A673 (cell line): ENCODE measurements at places on chromosomes 7 and 10. TPM values are rescaled to one million over a fixed set of nuclear protein-coding genes. Genes with fewer than 3 reads are reported as not detected.

GRCh38 chr7:100367251-100367620 is 6.1 kb upstream of the PILRA start:
- H3K27ac ChIP-seq, result no peak overlapping the region
- no peak for DNase-seq
- peaks cover 14% of the 10 kb centered on the region for H3K36me3 ChIP-seq
- no peak overlapping the region for H3K4me3 ChIP-seq
- no peaks in the 10 kb centered on the region for H3K27me3 ChIP-seq
- no peaks in the 10 kb centered on the region for H3K4me1 ChIP-seq

- H3K27ac ChIP-seq, result peak overlapping the region; percentile 60
- peak; percentile 41 for DNase-seq
These were observed 16.1 kb downstream of the GPR146 start for GRCh38 chr7:1060315-1061072.

GRCh38 chr10:104268405-104268712 is 625 bp upstream of the GSTO2 start:
- peak overlapping the region; percentile 68 for H3K4me3 ChIP-seq
- no peak for DNase-seq
- H3K4me1 ChIP-seq, result peaks cover 11% of the 10 kb centered on the region

DNA sequence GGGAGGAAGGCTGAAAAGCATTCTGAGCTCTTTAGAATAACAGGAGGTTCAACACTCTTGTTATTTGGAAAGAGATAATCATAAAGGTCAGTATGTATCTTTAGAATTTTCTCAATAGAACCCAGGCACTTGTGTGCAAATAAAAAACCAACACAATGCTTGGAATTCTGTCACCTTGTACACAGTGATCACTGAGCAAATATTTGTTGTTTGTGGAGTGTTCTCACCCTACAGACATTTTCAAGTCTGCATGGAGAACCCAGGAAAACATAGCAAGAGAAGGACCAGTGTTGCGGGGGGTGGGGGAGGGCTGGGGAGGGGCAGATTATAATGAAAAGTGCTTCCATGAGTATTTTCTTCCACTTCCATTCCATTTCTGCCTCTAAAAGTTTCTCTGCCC is 87.4 kb downstream of the FAM107B start:
- H3K4me1 ChIP-seq, result peaks cover 6% of the 10 kb centered on the region
- no peak overlapping the region for H3K27ac ChIP-seq
- no peak for DNase-seq
- H3K4me3 ChIP-seq, result no peak overlapping the region
- H3K36me3 ChIP-seq, result no peaks in the 10 kb centered on the region
- no peaks in the 10 kb centered on the region for H3K27me3 ChIP-seq

DNA sequence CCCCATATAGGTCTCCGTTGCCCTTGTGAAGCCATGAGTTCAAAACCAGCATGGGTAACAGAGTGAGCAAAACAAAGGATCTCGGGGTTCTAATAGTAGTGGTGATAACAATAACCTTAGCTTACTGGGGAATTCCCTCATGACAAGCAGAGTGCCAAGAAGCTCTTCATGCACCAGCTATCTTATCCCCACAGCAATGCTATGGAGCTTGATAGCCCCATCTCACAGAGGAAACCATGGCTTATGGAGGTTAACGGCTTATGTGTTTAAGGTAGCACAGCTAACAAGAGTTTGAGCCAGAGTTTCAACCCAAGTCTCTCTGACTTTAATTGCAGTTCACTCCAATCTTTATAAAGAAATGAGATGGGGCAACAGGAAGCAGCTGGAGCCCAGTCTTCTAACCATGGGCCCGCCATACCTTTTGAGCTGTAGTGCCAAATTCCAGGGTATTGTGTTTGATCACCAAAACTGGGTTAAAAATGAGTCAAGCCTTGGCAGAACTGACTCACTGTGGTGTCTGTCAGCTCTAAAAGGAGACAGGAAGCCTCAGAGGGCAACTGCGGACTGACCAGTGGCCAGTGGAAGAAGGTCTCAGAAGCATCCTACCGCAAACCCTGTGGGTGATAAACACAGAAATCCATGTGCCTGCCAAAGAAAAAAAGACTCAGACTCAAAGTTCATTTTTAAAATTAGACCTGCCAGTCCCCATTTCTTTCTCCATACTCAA is 16.5 kb upstream of the PLAU start:
- H3K27me3 ChIP-seq, result no peaks in the 10 kb centered on the region
- no peak overlapping the region for H3K27ac ChIP-seq
- H3K4me3 ChIP-seq, result no peak overlapping the region
- H3K36me3 ChIP-seq, result no peaks in the 10 kb centered on the region
- no peak for DNase-seq

Gene ZNF117
- total RNA-seq, result 8.2 and 8.4 TPM in 2 replicates

- H3K4me1 ChIP-seq, result peaks cover 21% of the 10 kb centered on the region
- H3K27ac ChIP-seq, result peak overlapping the region; percentile 11
- no peak overlapping the region for H3K4me3 ChIP-seq
- no peak for DNase-seq
- peaks cover 49% of the 10 kb centered on the region for H3K36me3 ChIP-seq
These were observed 8.0 kb downstream of the SEPHS1 start for GRCh38 chr10:13340068-13340467.

Gene SPDYE1
- not detected in 2 replicates for total RNA-seq

DNA sequence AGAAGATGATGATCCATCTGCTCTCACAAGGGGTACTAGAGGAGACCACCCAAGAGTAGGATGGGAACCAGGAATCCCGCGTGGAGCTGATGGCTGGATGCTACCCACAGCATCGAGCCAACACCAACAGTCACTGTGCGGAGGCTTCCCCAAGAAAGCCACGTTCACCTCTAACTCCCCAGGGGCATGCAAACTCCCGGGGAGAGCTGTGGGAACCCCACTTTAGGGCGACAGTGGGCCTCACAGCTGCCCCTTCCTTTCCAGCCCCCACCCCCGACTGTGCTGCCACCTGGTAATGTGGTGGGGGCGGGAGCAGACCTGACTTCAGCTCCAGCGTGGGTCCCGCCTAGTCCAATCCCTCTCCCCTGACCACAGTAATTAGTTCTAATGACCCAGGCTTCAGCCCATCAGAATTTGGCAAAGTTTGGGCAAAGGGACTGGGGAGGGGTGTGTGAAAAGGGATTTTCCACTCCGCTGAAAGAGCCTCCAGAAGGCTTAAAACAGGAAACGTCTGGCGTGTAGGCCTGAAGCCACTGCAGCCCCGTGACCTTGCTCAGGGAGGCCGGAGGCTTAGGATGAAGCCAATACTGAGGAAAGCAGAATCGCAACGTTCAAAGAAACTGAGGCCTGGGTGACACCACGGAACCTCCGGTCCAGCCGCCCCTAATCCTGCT is 20.3 kb downstream of the ASB13 start:
- H3K36me3 ChIP-seq, result peaks cover 5% of the 10 kb centered on the region
- no peak for DNase-seq
- H3K4me3 ChIP-seq, result no peak overlapping the region

DNA sequence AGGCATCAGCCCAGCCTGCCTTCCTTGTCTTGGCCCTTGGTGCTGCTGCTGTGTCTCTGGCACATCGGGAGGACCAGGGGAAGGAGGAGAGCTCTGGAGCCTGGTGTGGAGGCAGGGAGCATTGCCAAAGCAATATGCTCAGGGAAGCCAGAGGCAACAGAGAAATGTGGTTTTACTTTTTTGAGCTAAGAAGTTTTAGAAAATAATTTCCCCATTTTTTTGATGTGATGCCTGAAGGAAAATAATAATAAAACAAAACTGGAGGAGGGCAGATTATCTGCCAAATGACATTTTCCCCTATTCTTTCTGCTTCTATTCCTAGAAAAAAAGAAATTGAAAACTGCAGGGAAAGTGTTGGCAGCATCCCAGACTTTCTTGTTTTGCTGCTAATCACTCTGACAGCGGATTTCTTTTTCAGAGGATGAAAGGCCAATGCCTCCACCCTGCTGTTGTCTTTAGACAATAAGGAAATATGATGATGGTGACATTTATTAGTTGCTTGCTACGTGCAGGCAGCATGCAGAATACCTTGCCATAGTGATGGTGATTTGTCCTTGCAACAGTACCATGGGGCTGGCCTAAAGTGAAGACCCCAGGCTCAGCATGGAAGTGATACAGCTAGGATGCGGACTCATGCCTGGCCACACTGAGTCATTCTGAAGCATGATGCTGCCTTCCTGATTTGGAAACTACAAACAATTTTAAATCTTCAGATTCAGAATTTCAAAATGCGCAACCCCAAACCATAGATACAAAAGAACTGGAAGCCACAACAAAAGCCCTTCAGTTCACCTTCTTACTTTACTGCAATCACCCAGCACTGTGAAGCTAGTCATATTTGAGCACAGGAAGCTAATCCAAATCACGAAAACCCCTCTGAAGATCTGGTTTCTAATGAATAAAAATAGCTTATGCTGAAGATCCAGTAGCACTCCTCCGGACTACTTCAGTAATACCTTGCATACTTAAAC is 260.2 kb upstream of the TMEM72 start:
- no peak overlapping the region for H3K27ac ChIP-seq
- H3K36me3 ChIP-seq, result no peaks in the 10 kb centered on the region
- DNase-seq, result no peak

GRCh38 chr7:131653418-131654248 is 97.2 kb upstream of the PODXL start:
- no peaks in the 10 kb centered on the region for H3K4me1 ChIP-seq
- DNase-seq, result no peak

DNA sequence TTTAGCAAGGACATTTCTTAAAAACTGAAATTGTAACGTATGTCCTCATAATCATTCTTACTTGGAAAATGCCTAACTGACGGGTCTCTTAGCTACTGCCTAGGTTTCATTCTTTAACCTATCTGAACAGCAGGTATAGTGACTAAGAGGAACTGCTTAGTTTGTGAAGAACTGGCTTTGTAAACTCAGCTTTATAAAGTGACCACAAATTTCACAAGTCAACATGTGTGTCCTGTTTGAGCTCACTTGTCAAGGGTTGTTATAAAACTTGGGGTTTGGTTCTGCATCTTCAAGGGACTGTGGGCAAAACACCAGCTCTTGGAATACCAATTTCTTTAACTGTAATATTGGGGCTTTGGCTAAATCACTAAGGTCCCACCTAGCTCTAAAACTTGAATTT is 32.2 kb downstream of the MRPS33 start:
- DNase-seq, result no peak
- H3K4me1 ChIP-seq, result no peaks in the 10 kb centered on the region
- H3K4me3 ChIP-seq, result no peak overlapping the region
- no peaks in the 10 kb centered on the region for H3K27me3 ChIP-seq
- H3K27ac ChIP-seq, result no peak overlapping the region
- H3K36me3 ChIP-seq, result no peaks in the 10 kb centered on the region

DNA sequence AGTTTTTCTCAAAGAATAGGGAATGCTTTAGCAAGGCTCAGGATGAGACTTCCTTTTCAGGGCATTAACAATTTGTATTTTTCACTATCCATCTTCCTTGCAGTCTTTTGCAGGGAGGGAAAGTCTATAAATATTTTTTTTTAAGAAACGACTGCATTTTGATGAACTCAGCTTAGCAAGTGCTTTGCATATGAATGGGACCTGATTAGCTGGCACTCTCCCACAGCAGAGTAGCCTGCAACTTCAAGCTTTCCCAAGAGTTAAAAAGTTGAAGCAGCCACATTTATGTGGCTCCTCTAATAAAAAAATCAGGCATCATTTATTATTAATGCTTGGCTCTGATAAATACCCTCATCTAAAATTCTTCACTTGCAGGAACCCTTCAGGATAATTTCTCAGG is 134.0 kb downstream of the GRID1 start:
- no peak overlapping the region for H3K4me3 ChIP-seq
- H3K27ac ChIP-seq, result no peak overlapping the region
- DNase-seq, result no peak
- no peaks in the 10 kb centered on the region for H3K36me3 ChIP-seq

Gene LHFPL3
- not detected in 2 replicates for total RNA-seq

Gene LLCFC1
- total RNA-seq, result not detected in 2 replicates

GRCh38 chr10:79056361-79056735 is 12.4 kb upstream of the ZMIZ1 start:
- no peak overlapping the region for H3K27ac ChIP-seq
- no peaks in the 10 kb centered on the region for H3K4me1 ChIP-seq
- H3K27me3 ChIP-seq, result no peaks in the 10 kb centered on the region

DNA sequence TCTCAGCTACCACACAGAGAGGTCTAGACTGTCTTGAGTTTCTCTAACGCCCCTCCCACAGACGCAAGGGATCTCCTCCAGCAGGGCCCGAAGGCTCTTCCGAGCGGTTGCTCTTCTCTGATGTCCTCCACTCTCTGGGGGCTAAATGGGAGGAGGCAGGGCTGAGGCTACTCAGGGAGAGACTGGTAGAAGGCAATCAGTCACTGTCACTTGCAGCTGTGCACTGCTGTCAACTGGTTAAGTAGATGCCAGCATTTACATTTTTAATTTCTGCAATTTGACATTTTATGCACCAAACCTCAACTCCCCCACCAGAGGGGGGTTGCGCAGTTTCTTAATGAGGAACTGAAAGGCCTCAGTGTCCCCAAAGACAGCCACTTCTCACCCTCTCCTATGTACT is 442.8 kb downstream of the PLXNA4 start:
- H3K4me1 ChIP-seq, result no peaks in the 10 kb centered on the region
- no peak for DNase-seq
- H3K36me3 ChIP-seq, result no peaks in the 10 kb centered on the region
- no peak overlapping the region for H3K4me3 ChIP-seq
- H3K27ac ChIP-seq, result no peak overlapping the region

- no peaks in the 10 kb centered on the region for H3K36me3 ChIP-seq
- H3K4me3 ChIP-seq, result no peak overlapping the region
- peak overlapping the region; percentile 71 for H3K27ac ChIP-seq
- H3K4me1 ChIP-seq, result peaks cover 27% of the 10 kb centered on the region
These were observed 270.4 kb downstream of the HGF start for GRCh38 chr7:81499262-81500116.
